NCI-H1092 treated with DMSO at 0.1 percent for 48 hours (cell line): ENCODE measurements at places on chromosomes 4 and X.

DNA sequence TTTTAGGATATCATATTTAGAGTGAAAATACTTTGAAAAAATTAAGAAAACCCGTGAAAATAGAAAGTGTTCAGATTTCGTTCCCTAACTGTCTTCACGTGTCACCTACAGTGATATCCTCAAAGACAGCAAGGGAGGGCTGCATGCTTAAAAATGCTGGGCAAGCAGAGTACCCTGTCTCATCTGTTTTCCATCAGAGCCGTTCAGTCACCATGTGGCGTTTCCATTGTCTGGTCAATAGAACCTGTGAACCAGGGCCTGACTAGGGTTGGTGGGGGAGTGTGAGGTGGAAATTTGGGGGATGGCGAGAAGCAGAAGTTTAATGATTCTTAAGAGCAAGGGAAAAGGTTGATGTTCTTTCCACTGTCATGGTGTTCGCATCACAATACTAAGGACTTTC, 173.9 kb downstream of the BMPR1B start:
- no peak for DNase-seq

- DNase-seq = no peak
Observed at GRCh38 chrX:28278251-28278650, 297.0 kb upstream of the DCAF8L1 start.

DNA sequence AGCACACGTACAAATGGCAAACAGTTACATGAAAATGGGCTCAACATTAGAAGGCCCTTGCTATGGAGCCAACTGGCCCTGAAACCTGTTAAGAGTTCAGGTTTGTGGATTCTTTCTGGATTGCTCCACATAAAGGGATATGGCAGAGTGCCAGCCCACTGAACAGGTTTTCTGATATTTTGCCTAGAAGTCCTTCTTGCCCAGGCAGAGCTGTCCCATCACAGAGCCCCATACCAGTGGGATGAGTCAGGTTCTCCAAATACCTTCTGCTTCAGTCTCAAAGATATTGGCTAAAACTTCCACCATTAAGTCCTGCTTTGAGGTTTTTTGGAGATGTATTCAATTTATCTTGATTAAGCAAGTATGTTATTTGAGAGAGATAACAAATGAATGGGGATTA, 146.8 kb upstream of the IL1RAPL2 start:
- no peak for DNase-seq

DNA sequence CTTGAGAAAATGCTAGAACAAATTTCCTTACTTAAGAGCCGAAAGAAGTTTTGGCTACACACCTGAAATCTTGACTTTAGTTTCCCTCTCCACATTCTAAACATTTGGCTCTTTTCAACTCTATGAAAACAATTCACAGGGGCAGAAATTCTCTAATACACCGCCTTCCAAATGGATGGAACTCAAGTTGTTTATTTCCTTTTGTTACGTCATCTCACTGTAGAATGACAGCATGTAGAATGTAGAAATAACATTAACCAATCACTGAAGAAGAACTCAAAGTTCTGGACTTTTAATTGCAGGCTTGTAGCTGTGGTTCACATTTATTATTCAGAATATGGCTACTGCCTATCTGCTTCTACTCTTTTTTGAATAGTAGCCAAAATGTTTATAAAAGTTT, 1.9 kb downstream of the DMP1 start:
- no peak for DNase-seq

- DNase-seq = no peak
Observed at GRCh38 chrX:140503714-140504351, 1.0 kb downstream of the SOX3 start.

DNA sequence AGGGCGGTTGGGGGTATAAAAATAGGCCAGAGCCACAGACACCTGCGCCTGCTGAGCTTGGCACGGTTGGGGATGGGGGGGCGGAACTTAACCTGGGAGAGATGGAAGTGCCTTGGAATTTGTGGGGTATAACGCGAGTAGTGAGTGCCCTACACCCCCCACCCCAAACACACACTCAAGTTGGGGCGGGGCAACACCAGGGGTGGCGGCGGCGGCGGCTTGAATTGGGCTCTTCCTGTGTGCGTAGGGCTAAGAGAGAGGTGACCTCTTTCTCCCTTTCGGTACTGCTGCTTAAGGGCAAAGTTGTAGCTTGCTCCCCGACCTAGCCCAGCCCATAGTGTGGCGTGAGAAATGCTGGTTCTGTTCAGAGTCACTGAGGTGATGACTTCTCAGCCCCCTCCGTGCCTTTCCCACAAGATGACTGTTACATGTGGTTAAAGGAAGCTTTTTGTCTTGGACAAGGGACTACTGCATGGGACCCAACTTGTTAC, 839 bp downstream of the STK26 start:
- no peak for DNase-seq
